ENCODE measurements at places on chromosomes 4 and X.

DNA sequence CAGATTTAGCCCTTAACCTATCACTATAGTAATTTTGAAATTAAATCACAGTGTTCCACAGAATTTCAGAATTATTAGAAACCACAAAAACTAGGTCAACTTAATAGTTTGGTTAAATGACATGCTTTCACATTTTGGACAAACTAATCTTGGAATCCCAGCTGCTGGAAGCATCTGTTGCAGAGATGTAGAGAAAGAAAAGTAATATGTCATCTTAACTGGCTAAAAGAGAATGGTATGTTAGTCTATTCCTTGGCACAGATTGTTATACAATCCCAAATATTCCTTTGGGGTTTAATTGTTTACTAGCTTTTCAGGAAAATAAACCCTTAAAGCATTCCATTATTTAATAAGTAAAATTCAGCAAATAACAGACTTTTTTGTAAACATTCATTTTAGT lies 519.9 kb downstream of the IL15 start:
- DNase-seq, result no peak

- peak; percentile 6 for DNase-seq
Measured at GRCh38 chr4:55272589-55272988, 73.5 kb upstream of the SRD5A3 start.

DNA sequence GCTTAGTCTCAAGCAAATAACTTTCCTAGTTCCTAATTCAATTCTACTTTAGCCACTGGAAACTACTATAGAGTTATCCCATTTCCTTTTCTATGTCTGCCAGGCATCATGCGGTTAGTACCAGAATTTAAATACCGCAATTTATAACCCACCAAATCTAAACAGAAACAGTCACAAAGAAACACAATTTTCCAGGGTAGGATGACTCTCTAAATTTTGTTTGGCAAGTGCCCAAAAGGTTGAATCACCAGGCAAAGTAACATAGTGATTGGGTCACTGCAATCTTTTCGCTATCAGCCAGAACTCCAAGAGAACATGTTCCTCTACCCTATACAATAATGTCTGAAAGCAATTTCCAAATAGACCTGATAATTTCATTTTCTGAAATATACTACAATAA lies 240.2 kb upstream of the GRIA3 start:
- no peak for DNase-seq

GRCh38 chrX:54641530-54641929 lies 111.5 kb downstream of the GNL3L start:
- DNase-seq, result peak; percentile 56

DNA sequence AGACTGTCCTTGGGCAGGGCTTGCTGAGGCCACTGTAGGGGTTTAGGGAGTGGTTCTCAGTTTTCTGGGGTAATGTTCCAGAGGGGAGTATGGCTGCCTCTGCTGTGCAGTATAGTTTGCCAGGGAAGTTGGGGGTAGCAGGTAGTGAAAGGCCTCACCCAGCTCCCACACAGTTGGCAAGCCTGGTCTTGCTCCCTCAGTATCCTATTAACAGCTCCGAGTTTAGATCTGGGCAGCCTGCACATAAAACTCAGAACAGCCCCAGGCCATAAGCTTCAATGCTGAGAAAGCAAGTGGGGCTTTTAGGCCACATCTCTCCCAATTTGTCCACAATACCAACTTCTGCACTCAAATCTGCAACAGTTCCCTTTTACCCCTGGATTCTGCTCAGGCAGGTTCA lies 205.2 kb downstream of the GALNTL6 start:
- DNase-seq, result no peak

DNA sequence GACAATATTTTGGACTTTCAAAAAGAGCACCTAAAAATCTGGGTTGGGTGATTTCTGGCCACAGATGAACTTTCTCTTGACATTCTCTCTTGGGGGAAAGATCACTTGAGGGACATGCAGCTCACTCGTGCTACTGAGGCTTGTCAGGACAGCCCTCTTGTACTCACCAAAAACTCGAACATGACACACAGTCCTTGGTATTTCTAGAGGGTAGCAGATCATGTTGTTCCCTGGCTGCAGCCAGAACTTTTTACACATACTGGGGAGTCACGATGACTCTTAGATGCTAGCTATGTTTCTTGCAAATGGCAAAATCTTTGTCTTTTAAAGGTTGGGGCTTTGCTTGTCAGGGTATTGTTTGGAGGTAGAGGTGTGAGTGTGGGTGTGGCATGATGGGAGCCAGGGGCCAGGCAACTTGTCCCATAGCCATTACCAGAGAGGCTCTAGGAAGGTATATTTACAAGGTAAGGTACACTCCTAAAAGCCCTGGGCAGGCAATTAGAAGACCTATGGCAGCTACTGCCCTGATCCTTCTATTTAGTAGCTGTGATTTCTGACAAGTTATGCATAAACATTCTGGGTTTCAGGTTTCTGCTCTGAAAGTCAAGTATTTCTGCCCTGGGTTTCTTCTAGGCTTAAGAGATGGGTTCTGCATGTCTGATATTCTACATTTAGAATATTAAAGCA lies 241.7 kb upstream of the TLL1 start:
- no peak for DNase-seq

DNA sequence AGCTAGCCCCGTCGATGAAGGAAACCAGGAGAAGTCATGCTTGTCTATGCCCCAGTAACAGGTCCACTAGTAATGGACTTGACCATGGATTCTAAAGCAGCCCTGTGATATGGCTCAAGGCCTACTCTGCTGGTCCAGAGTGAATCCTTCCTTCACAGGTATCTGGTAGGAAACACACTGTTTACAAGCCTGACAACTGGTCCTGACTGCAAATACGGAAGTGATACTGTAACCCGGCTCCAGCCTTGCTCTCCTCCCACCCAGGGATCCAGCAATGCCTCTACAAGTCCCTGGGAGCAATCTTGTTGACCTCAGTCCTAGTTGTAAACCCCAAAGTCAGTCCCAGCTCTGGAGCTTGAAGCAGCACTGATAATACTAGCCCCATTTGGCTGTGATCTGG lies 239.2 kb upstream of the GRID2 start:
- no peak for DNase-seq

GRCh38 chr4:122966201-122966600 lies 43.8 kb upstream of the NUDT6 start:
- DNase-seq, result no peak

DNA sequence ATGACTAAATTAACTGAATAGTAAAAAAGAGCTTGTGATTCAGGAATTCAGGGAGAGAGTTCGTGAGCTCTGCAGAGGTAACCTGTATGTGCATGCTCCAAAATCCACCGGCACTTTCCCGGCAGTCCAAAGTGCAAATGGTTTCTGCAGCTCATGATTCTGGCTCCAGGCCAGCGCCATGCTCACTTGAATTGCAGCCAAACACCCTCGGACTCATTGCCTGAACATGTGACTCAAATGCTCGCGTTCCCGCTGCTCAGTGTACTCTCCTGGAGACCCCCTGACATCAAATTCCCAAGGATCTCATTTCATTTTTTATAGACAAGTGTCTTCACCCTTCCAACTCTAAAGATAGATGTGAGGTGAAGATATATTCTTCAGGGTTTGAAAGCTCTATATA lies 44.1 kb upstream of the SH3RF1 start:
- no peak for DNase-seq

GRCh38 chrX:83510510-83511062 lies 2.5 kb downstream of the POU3F4 start:
- peak; percentile 3 for DNase-seq

- no peak for DNase-seq
Measured at GRCh38 chr4:77922158-77923094, 59.8 kb downstream of the MRPL1 start.

DNA sequence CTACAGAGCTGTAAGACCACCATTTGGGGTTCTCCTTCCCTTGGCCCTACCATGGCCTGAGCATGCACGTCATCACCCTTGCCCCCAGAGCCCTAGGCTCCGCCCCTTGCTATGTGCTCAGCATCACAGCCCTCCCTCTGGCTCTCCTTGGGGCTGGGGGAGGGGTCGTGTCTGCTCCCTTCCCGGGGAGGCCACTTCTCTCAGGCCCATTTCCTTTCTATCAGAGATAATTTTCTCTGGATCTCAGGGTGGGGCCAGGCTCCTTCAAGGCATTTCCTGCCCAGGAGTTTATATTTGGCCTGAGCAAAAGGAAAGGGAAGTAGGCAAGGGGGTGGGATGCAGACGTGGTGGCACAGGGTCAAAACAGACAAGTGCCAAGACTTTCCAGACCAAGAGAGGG lies 55.9 kb downstream of the STARD8 start:
- peak; percentile 33 for DNase-seq

DNA sequence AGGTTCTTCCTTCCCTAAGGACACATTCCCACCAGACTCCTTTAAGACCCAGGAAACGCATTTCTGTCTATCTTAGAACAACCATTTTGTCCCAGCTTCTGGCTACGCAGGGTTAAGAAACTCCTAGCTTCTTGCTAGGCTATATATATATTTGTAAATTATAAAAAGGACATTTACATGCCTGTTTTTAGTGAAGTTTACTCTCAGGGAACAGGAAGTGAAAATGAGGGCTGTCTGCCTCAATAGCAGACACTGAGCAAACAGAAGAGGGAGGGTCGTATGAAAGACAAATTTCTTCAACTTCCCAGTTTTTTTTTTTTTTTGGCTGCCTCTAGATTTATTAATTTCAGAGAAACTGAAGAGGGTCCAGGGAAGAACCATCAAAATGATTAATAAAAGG lies 9.3 kb upstream of the FRMPD3 start:
- no peak for DNase-seq

- DNase-seq, result no peak
Measured at GRCh38 chr4:107009196-107009968, 26.7 kb downstream of the DKK2 start.

GRCh38 chrX:19585332-19586082 lies 70.2 kb upstream of the MAP3K15 start:
- DNase-seq, result peak; percentile 17

DNA sequence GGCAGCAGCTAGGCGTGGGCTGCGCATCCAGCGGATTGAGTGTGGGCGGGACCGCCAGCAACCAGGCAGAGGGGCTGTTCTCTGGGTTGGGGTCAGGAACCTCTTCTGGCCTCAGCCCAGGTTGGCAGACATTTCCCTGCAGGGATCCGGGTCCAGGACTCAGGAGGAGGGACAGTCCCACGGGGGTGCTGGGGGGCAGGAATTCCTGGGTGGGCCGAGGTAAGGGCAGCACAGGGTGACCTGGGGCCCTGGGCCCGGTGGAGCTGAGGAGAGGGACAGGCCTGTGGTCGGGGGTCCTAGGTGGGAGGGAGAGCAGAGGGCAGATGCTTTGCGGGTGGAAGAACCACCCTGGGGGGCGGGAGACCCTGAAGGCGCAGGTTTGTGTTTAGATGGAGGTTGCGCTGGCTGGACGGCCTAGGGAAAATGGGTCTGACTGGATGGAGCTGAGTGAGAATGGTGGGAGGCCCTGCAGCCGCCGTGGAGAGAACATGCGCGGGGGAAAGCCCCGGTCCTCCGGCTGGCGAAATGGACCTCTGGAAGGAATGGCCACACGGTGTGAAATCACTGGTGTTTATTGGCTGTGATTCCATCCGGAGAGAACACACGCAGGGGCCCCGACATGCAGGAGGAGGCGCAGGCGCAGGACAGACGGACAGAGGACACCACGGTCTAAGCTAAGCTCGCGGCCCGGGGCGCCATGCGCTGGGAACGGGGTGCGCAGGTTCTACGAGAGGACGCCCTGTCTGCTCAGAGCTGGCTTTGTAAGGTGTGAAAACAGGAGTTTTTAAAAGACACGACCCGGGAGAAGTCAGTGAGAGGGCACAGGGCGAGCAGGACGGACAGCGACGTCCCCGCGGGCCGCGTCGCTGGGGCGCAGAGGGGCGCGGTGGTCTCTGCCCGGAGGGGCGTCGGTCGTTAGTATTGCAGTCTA lies 41.3 kb downstream of the CPLX1 start:
- no peak for DNase-seq

DNA sequence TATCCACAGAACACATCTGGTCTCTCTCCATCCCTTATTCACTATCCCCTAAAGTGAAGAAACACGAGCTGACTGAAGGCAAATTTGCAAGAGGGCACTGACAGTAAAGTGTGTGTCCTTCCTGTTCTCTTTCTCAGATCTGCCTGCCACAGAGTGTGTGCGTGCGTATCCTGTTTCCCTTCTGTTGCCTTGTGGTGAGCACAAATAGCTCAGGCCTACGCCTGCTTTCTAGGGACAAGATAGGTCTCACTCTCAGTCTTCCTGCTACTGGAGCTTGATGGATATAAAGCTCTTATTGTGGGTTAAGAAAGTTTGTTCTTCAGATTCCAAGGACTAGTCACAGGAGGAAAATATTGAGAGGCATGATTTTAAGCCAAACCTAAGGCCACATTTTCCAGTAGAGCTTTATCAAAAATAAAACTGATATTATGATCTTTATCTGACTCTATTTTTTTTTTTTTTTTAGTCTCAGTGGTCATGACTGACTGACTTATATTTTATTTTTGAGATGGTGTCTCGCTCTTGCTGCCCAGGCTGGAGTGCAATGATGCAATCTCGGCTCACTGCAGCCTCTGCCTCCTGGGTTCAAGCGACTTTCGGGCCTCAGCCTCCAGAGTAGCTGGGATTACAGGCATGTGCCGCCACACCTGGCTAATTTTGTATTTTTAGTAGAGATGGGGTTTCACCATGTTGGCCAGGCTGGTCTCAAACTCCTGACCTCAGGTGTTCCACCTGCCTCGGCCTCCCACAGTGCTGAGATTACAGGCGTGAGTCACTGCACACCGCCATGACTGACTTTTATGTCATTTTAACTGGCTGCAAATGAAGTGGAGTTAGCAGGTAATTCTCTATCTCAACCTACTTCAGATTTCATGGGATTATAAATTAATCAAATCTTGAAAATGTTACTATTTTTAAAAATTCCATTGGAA lies 140.3 kb upstream of the SH3RF1 start:
- peak; percentile 57 for DNase-seq

DNA sequence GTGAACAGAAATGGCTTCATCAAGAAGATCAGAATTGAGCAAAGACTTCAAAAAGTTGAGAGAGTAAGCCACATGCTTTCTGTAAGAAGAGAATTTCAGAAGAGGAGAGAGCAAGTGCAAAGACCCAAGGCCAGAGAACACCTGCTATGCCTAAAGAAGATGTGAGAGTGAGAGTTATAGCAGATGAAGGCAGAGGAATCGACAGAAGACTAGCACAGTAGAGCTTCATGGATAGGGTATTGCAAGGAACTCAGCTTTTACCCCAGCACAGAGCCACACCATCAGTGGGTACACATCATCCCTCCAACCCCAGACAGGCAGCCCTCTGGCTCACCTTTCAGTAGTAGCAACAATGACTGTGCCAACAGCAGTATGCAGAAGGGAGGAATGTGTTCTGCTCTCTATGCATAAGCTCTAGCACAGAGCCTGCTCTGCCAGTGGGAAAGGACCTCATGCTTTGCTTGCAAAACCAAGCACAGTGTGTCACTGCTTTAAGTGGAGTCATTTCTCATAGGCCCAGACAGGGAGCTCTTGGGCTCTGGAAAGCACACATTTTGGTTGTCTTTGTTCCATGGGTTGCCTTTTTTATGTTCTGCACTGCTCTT lies 318.6 kb downstream of the NAF1 start:
- no peak for DNase-seq

DNA sequence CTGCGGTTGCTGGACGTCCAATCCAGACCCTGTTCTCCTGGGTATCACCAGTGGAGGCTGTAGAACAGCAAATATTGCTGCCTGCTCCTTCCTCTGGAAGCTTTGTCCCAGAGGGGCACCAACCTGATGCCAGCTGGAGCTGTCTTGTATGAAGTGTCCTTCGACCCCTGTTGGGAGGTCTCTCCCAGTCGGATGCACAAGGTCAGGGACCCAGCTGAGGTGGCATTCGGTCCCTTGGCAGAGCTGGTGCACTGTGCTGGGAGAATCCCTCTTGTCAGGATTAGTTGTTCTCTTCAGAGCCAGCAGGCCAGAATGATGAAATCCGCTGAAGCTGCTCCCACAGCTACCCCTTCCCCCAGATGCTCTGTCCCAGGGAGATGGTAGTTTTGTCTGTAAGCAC lies 110.3 kb upstream of the ZXDB start:
- DNase-seq, result no peak

Data from GM23338 (cell line).